Fibroblast of lung (primary cell): ENCODE measurements at places on chromosomes 16 and 17.

DNA sequence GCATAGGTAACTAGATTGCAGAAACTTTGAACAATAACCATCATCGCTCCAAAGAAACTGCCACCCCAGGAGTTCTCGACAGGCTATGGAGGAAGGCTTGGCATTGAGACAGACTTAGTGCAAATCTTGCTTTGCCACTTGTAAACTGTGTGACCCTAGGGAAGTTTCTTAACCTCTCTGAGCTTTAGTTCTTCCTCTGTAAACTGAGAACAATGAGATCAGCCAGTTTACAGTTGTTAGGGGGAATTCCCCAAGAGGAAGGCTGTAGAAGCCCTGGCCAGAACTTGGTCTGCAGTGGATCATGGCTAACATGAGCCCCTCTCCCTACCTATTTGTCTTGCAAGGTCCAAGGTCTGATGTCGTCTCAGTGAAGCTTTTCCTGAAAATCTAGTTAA is 78.9 kb downstream of the NT5M start:
- DNase-seq = no peak

DNA sequence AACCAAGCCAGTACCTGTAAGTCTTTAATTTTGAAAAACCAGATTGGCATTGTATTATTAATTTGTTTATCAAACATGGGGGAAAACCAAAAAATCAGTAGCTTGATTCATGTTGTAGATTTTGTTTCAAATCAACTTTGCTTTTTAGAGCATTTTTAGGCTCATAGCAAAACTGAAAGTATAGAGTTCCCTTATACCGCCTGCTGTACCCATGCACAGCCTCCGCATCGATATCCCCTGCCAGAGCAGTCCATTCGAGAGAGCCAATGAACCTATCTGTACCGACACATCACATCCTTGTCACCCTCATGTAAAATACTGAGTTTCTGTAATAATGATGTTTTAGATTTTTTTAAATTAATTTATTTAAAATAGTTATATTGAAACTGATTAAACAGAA is 16.2 kb upstream of the MRC2 start:
- no peak for DNase-seq

- peak; percentile 70 for DNase-seq
Observed at GRCh38 chr17:40341808-40342503, 22.6 kb downstream of the GJD3 start.

- no peak for DNase-seq
Observed at GRCh38 chr16:67234180-67234597, 7.3 kb downstream of the TMEM208 start.

- peak; percentile 84 for DNase-seq
Observed at GRCh38 chr17:50212121-50212843, 10.9 kb upstream of the COL1A1 start.

- no peak for DNase-seq
Observed at GRCh38 chr17:67433248-67433924, 56.3 kb downstream of the PITPNC1 start.

GRCh38 chr16:31265329-31266245 is 5.8 kb downstream of the ITGAM start:
- DNase-seq = no peak

- no peak for DNase-seq
Observed at GRCh38 chr17:51499897-51500296, 239.6 kb downstream of the UTP18 start.
